Suppressor macrophage (primary cell): ENCODE measurements at places on chromosomes 16 and 17.
A peak's percentile ranks its signal among the peaks of the same experiment; 100 is the strongest.

GRCh38 chr17:83109793-83110645 is 30.6 kb downstream of the METRNL start:
- DNase-seq, result no peak

DNA sequence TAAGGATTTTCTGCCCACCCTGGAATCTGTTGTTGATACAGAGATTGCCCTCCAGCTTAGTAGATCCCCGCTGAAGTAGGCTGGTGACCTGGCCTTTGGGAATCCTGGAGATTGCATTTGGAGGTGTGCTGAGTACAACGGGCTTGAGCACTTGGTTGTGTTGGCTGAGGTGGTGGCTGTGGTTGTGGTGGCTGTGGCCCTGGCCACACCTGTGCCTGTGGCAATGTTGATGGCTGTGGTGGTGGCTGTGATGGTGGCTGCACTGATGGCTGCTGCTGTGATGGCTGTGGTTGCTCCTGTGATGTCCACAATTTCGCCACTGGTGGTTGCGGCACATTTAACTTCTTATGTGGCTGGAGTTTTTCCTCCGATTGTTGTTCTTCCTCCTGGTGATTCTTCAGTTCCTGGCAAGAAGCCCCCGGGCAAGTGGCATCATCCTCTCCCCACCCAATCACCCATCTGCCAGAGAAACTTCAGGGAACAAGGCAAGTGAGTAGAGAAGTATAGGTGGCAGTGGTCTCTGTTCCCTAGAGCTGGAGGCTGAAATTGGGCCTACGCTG is 4.2 kb downstream of the CCDC200 start:
- no peak for DNase-seq

GRCh38 chr17:80845069-80845862 is 146.4 kb upstream of the CHMP6 start:
- peak; percentile 18 for DNase-seq

- peak; percentile 85 for DNase-seq
These were observed 118.2 kb upstream of the SMURF2 start for GRCh38 chr17:64780096-64781013.

- DNase-seq, result no peak
These were observed 80.7 kb upstream of the TNRC6C start for GRCh38 chr17:77877646-77878355.

DNA sequence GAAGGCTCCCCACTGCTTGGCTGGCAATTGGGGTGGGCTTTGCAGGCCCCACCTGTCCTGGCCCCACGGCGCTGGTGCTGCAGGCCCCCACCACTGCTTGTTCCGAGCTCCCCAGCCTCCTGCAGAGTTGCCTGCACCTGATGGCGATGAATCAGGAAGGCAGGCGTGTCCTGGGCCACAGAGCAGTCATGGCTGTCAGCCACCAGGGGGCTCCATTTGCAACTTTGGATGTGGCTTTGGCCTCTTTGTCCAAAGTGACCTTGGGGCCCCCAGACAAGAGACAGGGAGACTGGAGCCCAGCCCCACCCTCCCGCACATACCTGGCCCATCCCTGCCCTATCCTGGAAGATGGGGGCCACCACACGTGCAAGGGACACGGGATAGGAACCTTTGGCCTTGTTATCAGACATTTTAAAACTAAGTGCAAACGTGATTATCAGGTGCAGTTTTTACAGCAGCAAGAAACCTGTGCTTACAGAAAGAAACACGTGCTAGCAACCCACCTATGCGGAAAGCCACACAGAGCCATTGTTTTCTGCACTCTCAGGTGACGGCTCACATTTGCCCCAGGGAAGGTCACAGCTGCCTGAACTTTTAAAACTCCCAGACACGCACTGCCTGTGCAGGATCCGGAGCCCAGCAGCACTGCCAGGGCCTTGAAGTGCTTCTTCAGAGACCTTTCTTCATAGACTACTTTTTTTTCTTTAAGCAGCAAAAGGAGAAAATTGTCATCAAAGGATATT is at the start of gene DNASE1:
Gene DNASE1, plus strand, starts transcription at position 443 of the 743 bp plus-strand sequence. CDS start 683 bp downstream, outside the sequence.
- peak; percentile 70 for DNase-seq

DNA sequence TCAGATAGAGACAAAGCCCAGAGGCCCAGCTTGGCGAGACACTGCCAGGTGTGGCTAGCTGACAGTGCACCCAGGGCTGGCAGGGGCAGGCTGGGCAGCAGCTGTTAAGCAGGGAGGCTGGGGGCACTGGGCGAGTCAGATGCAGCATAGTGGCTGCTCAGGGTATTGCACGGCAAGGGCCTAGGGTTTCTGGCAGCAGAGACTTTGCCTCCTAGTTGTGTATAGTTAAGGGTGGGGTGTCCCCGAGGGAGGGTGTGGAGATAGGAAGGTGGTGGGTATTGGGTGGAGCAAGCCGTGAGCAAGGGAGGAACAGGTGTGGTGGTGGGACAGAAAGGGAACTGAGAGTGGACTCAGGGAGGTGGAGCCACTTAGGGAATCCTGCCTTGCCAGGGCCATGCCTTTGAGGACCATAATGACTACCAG is 66.0 kb downstream of the SMPD3 start:
- no peak for DNase-seq
